ENCODE measurements at places on chromosomes 11 and 22. TPM values are rescaled to one million over a fixed set of nuclear protein-coding genes. Genes with fewer than 3 reads are reported as not detected.

The TPCN2 gene
- 12.0 TPM for polyA plus RNA-seq

GRCh38 chr11:64058494-64058893 is 22.8 kb downstream of the FLRT1 start:
- no peaks in the 10 kb centered on the region for H3K36me3 ChIP-seq
- H3K4me1 ChIP-seq = no peaks in the 10 kb centered on the region
- no peak overlapping the region for H3K4me3 ChIP-seq

The CRYBA4 gene
- polyA plus RNA-seq = not detected

- H3K27me3 ChIP-seq = no peaks in the 10 kb centered on the region
- H3K27ac ChIP-seq = no peak overlapping the region
- peaks cover 34% of the 10 kb centered on the region for H3K36me3 ChIP-seq
Observed at GRCh38 chr11:130897262-130898182, 18.8 kb downstream of the SNX19 start.

DNA sequence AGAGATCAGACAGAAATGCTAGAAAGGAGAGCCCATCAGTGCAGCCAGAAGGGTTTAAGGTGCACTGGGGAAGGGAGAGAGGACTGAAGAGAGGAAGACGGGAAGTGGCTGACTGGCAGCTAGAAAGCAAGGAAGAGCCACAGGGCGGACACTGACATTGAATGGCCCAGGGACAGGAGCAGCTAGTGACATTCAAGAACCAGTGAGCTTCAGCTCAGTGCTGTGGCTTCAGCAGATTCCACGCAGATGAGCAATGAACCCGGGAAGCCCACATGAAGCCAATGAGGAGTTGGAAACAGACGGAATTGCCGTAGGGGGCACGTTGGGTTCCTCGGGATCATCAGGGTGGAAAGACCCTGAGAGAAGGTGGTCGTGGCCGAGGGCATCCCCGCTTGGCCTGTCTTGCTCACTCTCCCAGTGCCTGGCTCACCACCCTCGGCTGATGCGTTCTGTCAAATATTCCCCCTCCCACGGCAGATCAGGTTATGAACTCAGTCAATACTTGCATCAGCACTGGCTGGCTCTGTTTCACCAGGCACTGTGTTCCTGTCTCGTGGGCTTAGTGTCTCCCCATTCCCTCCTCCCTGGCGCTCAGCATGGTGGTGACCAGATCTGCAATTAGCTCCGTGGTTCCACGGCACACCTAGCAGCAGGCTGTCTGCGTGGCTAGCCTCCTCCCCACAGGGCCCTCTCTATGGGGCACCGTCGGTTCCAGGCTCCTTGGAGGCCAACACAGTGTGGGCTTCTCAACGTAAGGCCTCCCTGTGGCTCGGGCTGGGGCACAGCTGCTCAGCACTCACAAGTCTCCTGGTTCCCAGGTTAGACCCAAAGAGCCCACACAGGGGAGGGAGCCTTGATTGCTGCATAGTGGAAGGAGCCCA is 145.5 kb downstream of the TRIM29 start:
- no peak overlapping the region for H3K4me3 ChIP-seq
- DNase-seq = no peak
- H3K27me3 ChIP-seq = peaks cover 13% of the 10 kb centered on the region
- no peaks in the 10 kb centered on the region for H3K4me1 ChIP-seq
- H3K36me3 ChIP-seq = no peaks in the 10 kb centered on the region

GRCh38 chr11:106131998-106132397 is 54.5 kb downstream of the AASDHPPT start:
- no peaks in the 10 kb centered on the region for H3K4me1 ChIP-seq
- H3K27me3 ChIP-seq = no peaks in the 10 kb centered on the region
- no peak overlapping the region for H3K4me3 ChIP-seq
- DNase-seq = no peak

DNA sequence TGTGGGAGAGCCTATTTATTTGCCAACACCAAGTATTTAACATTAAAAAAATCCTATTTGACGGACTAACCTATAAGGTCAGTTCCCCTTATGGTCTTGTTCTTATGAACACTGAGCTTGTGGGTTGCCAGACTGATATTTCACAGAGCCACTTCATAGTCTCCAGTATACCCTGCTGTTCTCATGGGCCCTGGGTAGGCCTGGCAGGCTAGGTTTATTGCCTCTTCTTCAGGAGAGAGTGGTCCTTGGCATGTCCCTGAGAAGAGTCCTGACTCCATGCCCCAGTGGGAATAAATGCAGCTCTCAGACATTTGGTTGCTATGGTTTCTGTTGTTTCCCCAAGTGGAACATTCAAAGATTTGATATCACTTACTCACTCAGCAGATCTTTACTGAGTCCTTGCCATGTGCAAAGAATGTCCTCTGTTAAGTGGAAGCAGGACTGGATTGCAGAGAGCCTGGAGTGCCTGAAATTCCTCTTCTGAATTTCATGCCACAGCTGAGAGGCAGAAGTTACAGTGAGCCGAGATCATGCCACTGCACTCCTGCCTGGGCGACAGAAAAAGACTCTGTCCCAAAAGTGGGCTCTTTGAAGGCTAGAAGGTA is 15.7 kb downstream of the SLC5A1 start:
- H3K4me3 ChIP-seq = no peak overlapping the region
- H3K36me3 ChIP-seq = no peaks in the 10 kb centered on the region
- H3K4me1 ChIP-seq = no peaks in the 10 kb centered on the region
- H3K27me3 ChIP-seq = no peaks in the 10 kb centered on the region
- DNase-seq = no peak
- H3K27ac ChIP-seq = no peak overlapping the region

- DNase-seq = no peak
- no peak overlapping the region for H3K4me3 ChIP-seq
- H3K36me3 ChIP-seq = no peaks in the 10 kb centered on the region
- no peaks in the 10 kb centered on the region for H3K4me1 ChIP-seq
Observed at GRCh38 chr22:41933411-41934177, 7.0 kb upstream of the TNFRSF13C start.

DNA sequence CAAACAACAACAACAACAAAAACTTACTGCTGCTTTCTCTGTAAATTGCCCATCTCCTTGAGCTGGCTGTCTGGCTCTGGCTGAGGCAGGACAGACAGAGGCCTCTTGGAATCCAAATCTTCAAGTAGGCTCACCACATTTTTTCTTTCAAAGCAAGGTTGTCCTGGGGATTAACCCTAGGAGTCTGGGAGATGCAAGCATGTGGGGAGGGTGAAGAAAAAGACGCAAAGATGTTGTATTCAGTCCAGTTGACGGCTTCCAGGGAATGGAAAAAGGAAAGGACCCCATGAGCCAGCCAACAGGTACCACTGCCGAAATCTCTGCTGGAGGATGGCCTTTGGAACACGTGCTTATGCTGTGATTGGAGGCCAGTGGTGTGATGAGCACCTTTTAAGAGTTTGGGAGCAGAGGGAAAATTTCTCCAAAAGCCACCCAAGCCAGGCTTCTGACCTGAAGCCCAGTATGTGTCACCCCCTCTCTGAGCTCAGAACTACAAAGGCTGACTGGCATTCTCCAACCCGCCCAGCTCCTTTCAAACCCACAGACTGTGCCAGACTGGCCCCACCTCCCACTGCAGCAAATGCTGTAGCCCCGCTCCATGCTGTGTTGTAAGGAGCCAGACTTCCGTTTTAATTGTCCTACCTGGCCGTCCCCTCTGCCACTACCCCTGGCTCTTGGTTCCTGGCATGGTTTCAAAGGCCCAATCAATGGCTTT is 10.8 kb downstream of the BLID start:
- H3K4me3 ChIP-seq = no peak overlapping the region
- no peak for DNase-seq
- H3K4me1 ChIP-seq = peaks cover 44% of the 10 kb centered on the region
- no peak overlapping the region for H3K27ac ChIP-seq
- H3K27me3 ChIP-seq = no peaks in the 10 kb centered on the region

DNA sequence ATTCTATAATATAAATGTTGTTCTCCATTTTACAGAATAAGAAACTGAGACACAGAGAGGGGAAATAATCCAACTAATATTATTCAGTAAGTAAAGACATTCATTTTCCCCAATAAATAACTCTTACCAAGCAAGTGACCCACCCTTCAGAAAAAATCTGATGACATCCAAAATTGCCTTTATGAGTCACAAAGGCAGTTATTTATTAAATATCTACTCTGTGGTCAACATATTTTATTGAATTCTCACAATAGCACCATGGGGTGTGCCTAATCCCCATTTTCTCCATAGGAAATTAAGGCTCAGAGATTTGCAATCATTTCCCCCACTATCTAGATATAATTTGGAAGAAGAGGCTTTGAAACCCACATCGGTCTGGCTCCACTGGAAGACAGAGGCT is 161.5 kb upstream of the ISX start:
- no peak overlapping the region for H3K4me3 ChIP-seq
- no peaks in the 10 kb centered on the region for H3K27me3 ChIP-seq
- no peak for DNase-seq
- no peak overlapping the region for H3K27ac ChIP-seq
- no peaks in the 10 kb centered on the region for H3K36me3 ChIP-seq
- H3K4me1 ChIP-seq = no peaks in the 10 kb centered on the region

DNA sequence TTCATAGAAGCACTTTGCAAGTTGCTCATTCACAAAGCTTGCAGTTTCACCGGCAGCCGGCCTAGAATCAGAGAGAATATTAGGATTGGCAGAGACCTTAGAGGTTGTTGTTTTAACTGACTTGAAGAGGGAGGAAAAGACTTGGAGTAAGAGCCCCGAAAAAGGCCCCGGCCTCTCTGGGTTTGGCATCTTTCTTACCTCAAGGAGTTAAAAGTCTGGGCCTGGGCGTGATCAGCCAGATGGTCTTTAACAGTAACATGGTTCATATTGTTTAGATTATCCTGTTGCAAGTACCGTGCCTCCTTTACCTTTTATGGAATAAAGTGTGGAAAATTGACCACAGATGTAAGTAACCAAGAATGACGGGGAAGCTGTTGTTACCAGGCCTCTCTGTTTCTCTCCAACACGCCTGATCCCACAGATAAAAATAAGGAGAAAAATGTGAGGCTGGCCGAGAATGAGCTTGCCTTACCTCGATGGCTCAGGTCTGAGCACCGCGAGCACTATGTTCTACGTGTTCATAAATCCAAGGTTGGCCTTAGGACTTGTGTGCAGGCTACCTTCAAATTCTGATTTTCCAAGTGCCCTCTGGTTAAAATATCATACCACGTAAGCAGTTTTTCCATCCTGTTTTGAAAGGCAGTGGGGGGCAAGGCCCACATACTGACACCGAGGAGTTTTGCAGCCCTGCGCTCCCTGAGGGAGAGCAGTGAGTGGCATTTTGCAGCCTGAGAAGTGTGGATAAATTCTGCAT is 56.4 kb downstream of the PARVA start:
- no peak overlapping the region for H3K27ac ChIP-seq
- DNase-seq = no peak
- H3K4me1 ChIP-seq = peaks cover 18% of the 10 kb centered on the region
- no peaks in the 10 kb centered on the region for H3K36me3 ChIP-seq

- H3K36me3 ChIP-seq = no peaks in the 10 kb centered on the region
- no peak overlapping the region for H3K27ac ChIP-seq
- no peaks in the 10 kb centered on the region for H3K4me1 ChIP-seq
- no peak for DNase-seq
- H3K27me3 ChIP-seq = no peaks in the 10 kb centered on the region
Observed at GRCh38 chr11:48170241-48171233, 46.1 kb upstream of the OR4B1 start.
